Activated T-helper 1 cell treated with anti-CD3 and anti-CD28 coated beads, Interleukin-2, amount 50 U/mL, for 16 hours (primary cell): ENCODE measurements at places on chromosomes 2 and 18.

- no peak for DNase-seq
Observed at GRCh38 chr2:197079832-197080555, 153.5 kb upstream of the PGAP1 start.

DNA sequence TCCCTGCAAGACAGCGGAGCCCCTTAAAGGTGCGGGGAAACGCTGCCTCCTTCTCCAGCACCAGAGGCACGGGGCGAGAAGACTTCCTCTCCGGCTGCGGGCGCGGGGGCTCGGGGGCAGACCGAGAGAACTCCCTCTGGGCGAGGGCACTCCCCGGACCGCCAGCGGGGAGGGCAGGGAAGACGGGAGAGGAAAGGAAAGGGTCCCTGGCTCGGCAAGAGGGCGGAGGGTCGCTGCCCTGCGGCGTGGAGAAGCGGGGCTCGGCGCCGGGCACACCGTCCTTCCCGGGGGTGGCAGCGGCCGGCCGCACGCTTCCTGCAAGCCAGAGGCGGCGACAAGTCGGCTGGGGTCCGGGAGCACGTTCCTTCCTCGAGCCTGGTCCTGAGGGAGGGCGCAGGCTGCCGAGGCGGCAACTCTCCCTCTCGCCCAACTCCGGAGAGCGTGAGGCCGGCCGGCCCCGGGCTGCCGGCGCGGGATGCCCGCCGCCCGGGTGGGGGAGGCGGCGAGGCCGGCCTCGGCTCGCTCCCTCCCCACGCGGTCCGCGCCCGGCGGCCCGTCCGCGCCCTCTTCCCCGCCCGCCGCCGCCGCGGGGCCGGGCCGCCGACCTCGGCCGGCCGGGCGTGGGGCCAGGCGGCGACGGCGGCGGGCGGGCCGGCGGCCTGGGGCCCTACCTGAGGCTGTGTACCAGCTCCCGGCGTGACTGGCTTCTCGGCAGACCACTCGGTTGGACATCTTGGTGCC lies 1.1 kb downstream of the MEMO1 start:
- peak; percentile 12 for DNase-seq

- DNase-seq: no peak
Observed at GRCh38 chr2:207138627-207139297, 27.0 kb downstream of the KLF7 start.

DNA sequence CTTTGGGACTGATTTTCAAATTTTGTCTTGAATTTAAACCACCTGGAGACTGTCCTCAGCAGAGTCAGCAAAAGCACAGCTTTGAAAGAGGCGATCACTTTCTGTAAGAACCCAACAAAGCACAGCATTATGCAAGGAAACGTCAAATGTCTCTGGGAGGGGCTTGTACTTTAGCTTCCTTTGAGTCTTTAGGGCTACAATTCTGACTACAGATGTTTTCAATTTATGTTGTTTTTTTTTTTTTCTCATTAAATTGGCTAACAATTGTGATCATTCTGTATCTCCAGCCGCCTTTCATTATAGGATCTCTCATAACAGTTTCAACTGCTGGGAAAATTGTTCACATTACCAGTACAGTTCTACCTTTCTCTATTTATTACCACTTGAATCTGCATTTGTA lies 48.3 kb downstream of the COL3A1 start:
- DNase-seq: no peak

- DNase-seq: no peak
Observed at GRCh38 chr2:236284208-236284607, 20.0 kb upstream of the ASB18 start.

DNA sequence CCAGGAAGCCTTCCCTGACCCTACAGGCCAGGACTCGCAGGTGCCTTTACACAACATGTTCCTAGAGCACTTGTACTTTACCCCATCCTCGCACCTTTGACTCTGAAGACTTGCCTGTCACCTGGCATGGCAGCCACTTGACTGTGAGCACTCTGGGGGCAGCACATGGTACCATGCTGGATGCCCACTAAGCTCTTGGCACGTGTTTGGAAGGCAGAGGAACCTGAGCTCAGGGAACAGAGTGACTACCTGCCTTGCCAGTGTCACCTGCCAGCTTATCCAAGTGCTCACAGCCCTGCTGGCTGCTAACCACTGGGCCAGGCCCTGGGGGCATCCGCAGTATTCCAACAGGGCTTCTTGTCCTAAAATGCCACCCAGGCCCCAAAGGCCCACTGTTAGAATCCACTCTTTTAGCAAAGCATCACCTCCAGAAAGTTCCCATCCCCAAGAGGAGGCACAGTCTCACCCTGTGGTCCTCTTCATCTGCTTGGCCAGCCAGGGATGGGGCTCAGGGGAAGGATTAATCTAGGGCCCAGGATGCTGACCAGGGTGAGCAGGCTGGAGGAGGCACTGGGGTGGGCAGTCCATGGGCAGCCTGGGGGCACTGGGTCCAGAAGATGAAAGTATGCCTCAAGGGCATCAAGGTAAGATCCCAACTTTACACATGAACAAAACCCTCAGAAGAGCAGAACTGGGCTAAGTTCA lies 57.0 kb downstream of the ZBTB7C start:
- DNase-seq: no peak

DNA sequence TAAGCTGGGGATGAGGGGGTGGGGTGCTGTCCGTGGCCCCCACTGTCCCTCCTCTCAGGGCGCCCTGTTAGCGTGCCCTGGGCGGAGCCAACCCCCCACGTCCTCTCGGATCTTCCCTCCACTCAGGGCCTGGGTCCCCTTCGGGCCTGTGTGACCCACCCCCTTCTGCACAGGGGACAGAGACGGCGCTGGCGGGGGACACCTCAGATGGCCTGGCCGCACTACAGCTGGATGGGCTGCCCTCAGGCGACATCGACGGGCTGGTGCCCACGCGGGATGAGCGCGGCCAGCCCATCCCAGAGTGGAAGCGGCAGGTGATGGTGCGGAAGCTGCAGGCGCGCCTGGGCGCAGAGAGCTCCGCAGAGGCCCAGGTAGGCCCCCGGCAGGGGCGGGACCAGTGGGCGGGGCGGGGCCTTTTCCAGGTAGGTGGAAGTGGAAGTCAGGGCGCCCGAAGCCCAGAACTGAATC lies 9.9 kb upstream of the KLHL30 start:
- no peak for DNase-seq

DNA sequence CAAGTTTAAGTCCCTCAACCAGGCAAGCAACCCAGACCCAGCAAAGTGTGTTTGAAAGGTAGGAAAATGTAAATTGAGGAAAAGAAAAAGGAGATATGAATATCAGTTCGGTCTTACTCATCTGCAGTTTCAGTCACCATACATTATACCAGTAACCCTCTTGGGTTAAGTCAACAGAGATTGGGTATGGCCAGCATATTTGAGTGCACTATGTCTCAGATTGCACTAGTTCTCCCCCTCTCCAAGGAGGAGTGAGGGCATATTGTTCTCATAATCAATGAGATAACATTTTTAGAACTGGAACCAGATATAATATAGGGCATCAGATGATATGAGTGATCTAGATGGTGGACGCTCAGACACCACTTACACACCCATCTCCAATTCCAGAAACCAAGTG lies 141.5 kb downstream of the COPS8 start:
- DNase-seq: no peak

DNA sequence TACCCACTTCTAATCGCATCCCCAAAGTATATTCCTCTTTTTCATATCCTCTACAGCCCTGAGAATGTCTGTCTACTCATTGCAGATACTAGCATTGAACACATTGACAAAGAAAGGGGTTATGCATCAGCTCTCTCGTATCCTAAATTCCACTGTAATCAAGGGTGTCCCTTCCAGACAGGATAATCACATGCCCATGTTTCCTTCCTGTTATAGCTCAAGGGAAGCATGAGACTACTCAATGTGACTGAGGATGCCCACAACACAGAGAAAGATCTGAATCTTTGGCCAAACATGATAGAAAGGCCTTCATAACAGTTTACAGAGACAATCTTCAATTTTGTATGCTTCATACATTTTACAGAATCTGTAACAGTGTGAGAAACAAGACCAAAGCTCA lies 69.2 kb downstream of the HIBCH start:
- DNase-seq: no peak

- DNase-seq: no peak
Observed at GRCh38 chr2:23904215-23904614, 22.7 kb downstream of the ATAD2B start.

- no peak for DNase-seq
Observed at GRCh38 chr2:37809525-37809924, 115.6 kb upstream of the RMDN2 start.

GRCh38 chr2:33118651-33119050 lies 171.9 kb downstream of the LTBP1 start:
- no peak for DNase-seq

DNA sequence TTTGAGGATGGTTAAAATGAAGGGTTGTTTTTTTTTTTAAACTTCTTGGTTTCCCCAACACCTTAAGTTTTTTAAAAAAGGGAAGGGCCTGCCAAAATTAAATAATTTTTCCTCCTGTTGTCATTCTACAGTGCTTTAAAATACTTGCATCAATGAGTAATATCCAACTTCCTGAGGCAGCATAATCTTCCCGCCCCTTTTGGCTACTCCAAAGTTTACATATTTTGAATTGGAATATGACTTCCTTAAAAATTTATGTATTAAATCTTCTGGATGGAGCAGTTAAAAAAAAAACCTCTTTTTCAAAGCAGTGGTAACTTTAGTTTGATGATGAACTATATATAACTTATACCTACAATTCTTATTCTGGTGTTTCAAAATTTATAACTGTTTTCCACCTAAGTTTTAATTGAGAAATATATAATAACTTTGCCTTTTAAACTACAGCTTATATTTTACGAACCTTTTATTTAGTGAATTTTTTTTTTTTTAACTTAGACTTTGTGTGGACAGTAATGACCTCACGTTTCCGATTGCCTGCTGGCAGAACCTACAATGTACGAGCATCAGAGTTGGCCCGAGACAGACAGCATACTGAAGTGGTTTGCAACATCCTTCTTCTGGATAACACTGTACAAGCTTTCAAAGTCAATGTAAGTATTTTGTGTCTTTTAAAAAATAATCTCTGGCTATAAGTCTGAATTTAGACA lies 49.8 kb downstream of the PTPN4 start:
- DNase-seq: no peak

- no peak for DNase-seq
Observed at GRCh38 chr2:18156421-18156820, 278.0 kb downstream of the KCNS3 start.

GRCh38 chr18:48230467-48231113 lies 178.6 kb downstream of the ZBTB7C start:
- DNase-seq: no peak

- no peak for DNase-seq
Observed at GRCh38 chr2:179562330-179562885, 297.8 kb upstream of the SESTD1 start.

DNA sequence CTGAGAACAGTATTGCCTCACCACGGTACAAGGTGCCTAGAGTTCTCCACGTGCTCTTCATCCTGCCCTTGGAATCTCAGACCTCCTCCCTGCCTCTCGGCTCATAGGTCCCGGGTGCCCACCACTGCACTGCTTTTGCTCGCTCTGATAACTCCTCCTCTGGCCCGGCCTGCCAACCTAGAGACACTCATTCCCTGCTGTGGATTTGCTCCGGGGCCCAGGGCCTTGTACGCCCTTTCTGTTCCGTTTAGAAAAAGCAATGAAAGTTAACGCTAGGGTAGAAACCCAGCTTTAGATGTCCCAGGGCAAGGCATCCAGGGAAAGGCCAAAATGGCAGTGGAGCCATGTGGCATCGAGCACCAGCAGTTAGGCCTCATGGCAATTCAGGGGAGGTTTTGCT lies 253.9 kb downstream of the VAPA start:
- no peak for DNase-seq

DNA sequence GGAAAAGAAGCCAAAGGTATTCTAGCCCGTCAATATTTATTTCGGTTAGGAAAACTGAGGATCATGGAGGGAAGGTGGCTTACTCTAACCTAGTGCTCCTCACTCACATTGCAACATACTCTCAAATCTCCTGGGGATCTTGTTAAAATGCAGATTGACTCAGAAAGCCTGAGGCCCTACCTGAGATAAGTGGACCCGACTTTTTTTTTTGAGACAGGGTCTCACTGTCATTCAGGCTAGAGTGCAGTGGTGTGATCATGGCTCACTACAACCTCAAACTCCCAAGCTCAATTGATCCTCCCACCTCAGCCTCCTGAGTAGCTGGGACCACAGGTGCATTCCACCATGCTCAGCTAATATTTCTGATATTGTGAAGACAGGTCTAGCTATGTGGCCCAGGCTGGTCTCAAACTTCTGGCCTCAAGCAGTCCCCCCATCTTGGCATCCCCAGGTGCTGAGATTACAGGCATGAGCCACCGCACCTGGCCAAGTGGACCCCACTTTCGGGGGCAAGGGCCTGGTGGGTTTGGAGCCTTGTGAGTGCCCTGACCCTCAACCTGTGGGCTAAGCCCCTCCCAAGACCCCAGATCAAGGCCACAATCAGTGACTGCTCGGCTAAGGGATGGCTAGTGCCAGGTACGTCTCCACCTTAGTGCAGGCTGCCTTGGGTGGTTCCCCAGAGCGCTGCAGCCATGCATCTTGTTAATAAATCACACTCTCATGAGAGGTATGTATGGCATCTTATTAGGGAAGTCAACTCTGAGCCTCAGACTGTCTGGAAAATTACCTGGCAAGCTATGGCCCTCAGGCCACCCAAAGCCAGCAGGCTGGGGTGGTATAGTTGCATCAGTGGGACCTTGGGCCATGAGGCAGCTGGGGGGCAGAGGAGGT lies 1.1 kb upstream of the NEURL3 start:
- DNase-seq: no peak

GRCh38 chr2:46024146-46024779 lies 272.9 kb upstream of the EPAS1 start:
- DNase-seq: no peak

- no peak for DNase-seq
Observed at GRCh38 chr2:70982971-70983370, 4.5 kb downstream of the ANKRD53 start.

- no peak for DNase-seq
Observed at GRCh38 chr2:180829261-180829660, 151.1 kb upstream of the UBE2E3 start.

DNA sequence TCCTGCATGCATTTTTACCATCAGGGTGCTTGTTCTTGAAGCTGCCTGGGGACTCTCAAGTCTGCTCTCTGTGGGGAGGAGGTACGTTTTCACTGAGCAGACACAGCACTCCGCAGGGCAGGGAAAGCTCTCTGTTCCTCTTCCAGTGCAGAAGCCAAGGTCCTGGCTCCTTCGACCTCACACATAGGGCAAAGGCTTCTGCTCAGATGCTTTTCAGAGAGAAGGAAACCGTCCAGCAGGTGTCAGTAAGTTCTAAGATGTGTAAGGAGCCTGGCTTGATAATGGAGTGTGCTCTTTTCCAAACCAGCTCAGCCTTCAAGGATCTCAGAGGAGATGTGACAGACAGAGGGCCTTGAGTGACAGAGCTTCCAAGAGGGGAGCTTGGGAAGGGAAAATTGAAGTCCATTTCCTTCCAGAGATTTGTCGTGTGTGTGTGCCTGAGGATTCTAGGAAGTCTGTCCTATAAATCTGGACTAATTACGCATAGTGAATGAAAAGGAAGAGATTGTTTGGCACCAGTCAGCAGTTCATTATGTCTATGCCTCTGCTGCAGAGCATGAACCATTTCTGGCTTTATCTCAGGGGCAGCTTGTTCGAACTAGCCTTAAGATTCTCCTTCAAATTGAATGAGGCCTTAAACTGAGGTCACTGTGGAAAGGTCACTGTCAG lies 67.3 kb upstream of the UPP2 start:
- no peak for DNase-seq
